ENCODE measurements at places on chromosomes 2 and 18.

DNA sequence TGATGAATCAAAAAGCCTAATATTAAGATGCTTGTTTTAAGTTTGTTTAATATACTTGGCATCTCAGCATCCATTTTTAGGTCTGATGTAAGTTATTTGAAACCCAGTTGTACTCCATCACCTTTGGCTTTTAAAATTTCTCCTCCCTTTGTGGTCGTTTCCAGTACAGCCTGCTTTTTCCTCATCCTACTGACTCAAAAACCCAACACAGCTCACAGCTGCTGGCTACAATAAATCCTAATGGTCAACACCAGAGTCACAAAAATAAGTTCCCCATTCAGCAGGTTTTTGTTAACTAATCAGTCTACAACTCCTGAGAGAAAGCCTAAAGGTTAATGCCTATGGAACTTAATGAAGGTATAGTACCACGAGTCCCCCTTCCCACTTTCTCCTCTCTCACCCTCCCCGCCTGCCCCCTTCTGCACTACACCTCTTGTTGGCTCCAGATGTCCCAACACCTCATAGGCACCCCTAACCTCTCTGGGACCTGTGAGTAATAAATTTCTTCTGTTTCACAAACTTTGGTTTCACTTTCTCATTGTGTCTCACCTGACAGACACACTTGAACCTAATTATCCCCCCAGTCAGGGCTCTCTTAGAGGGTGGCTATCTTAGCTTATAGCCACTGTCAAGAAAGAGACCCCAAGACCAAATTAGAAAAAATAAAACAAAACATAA is 148.6 kb downstream of the GALNT1 start:
- no peak for DNase-seq

DNA sequence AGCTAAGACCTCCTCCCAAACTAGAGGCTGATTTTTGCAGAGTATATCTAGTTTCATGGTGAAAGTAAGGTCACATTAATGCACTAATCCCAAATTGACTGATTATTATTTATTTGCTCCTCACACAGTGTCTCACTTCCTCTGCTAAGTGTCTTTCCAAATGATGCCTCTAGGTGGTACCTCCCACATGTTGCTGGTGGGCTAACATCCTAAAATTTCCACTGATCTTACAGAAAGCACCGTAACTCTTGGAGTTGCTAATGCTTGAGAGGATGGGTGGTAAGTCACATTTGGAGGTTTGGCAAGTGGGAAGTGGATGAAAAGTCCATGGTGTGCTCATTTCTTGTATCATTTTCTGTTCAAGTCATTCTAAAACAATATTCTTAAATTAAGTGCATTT is 428.7 kb upstream of the GYPC start:
- no peak for DNase-seq

DNA sequence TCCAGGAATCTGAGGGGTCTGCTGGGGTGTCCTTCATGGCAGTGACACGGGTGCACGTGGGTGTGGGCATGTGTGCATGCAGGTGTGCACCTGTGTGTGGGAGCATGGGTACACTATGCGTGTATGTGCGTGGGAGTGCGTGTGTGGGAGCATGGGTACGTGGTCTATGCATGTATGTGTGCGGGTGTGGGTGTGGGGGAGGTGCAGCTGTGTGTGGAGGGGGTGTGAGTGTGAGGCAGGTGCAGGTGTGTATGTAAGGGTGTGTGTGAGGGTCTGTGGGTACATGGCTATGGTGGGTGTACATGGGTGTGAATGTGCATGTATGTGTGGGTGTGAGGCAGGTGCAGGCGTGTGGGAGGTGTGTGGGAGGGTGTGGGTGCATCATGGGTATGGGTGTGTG is 36.3 kb downstream of the EIPR1 start:
- no peak for DNase-seq

DNA sequence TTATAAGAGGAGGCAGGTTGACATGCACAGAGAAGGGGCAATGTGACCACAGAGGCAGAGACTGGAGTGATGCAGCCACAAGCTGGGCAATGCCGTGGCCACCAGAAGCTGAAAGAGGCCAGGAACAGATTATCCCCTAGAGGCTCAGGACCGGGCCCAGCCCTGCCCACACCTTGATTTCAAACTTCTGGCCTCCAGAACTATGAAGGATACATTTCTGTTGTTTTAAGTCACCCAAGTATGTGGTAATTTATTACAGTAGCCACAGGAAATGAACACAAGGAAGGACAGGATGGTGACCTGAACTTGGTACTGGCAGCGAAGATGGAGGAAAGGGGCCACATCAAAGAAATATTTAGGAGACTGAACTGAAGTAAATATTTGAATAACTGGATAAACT is 66.8 kb upstream of the RIOK3 start:
- DNase-seq: no peak

GRCh38 chr2:210798180-210798579 is 241.8 kb downstream of the CPS1 start:
- DNase-seq: no peak

- no peak for DNase-seq
Measured at GRCh38 chr18:25896178-25896780, 194.1 kb downstream of the SS18 start.

DNA sequence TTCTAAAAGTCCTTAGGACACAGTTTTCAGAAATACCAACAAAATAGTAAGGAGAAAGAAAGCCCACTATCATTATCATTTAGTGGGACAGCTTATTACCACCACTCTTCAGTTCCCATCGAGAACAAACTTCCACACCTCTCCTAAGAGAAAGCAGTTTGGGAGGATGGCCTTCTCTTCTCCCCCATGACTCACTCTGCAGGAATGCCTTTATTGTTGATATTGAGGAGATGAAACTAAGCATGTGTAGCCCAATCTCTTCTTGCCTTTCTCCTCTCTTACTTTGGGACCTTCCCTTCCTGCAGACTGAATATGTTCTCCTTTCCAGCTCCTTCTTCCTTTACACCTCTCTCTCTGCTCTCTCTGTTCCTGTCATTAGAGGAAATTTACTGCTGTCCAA is 30.0 kb upstream of the ERMN start:
- no peak for DNase-seq

DNA sequence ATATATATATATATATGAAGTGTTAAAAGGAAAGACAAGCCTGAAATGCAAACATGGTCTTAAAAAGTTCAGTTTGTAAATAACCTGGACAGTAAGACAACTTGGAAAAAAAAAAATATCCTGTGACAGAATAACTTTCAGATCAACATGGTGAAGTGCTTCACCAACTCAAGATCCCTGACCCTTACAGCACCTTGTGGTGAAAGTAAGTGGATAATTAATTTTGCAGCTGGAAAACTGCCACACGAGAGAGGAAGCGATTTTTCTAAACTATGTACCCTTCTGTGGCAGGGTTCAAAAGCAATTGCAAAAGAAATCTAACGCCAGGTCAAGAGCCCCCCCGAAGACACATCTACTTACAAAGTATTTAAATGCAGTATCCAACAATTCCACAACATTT is 95.8 kb downstream of the PAX3 start:
- DNase-seq: no peak

DNA sequence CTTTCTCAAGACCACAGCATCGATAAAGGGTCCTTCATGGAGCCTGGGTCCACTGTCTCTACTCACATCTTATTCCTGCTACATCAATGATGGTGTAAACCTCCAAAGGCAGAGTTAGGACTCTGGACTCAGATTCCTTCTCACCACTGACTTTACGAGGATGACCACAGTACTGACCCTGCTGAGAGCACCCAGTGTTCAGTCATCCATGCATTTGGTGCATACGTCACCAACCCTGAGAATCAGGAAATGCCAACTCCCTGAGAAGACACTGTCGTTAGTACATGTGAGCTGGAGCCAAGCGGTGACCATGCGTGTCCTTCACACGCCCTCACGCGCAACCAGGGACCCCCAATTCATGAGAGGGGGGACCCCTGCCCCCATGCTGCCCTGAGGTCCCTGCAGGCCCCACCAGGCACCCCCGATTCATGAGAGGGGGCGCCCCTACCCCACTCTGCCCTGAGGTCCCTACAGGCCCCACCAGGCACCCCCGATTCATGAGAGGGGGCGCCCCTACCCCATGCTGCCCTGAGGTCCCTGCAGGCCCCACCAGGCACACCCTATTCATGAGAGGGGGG is 178.4 kb upstream of the TPO start:
- DNase-seq: no peak

GRCh38 chr2:170339750-170340692 is 162.1 kb downstream of the MYO3B start:
- no peak for DNase-seq

All from activated T-cell treated with anti-CD3 and anti-CD28 coated beads for 24 hours (primary cell).